ENCODE measurements at places on chromosomes 1 and 21.

DNA sequence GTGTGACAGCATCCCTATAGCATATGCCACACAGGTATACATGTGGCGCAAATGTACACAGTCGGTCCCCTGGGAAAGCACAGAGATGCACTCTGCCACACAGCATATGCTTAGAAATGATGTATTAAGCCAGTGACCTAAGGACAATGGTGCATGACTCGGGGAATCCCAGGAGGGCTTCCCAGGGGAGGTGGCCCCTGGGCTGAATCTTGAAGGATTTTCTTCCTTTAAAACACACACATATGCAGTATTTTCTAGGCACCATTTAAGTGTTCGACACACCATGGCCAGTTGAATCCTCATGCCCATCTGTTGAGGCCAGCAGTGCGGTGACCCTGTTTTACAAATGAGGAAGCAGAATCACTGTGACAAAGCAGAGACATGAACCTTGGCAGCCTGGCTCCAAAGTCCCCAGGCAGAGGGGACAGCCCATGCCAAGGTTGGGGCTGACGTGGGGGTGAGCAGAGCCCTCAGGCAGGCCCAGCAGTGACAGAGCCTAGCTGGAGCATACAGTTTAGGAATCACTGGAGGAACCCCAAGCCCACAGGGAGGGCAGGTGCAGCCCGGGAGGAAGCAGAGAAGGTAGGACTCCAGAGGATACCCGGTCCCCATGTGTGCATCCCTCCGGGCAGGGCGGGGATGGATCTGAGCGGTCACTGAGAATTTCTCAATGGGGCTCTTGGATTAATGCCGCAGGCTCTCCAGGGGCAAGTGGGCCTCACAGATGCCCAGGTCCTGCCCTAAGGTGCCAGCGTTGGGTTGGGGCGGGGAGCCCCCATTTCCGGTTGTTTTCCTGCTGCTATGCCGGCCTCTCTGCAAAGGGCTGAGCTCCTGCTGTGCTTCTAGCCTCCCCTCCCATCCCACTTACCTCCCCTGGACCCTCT, 28.4 kb downstream of the WNT3A start:
- DNase-seq = no peak

DNA sequence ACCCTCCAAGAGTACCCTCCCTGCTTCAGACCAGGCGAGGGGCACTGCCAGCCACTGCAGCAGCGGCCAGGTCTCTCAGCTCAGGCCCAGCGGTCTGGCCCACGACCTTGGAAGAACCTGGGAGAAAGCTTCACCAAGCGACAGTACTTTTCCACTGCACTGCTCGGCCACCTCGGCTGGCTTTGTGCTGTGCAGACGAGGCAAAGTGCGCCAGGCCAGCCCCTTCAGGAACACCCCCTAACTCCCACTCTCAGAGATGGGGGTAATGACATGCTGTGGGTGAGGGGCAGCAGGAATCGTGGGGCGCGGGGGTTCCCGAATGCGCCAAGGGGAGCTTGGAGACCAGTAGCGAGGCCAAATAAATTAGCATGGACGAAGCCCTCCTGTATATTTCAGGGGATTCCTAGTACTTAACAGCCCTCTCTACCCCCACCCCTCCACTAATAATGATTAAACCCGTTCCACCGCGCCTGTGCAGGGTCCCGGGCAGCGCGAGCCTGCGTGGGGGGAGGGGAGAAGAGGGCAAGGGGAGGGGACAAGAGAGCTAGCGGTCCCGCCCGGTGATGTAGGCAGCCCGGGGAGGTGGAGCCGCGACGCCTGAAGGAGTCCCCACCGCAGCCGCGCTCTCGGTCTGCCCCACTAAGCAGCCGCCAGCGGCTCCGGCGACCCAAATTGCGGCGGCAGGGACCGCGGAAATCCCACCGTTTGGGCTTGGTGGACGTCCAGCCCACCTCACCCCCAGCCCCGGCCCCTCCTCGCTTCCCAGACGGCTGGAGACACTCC, at the start of gene FAM43B:
Gene FAM43B, plus strand, starts transcription at position 629 of the 783 bp plus-strand sequence. CDS start 401 bp downstream, outside the sequence.
- DNase-seq = peak; percentile 35

- no peak for DNase-seq
Measured at GRCh38 chr1:240445369-240445768, 166.6 kb downstream of the GREM2 start.

- no peak for DNase-seq
Measured at GRCh38 chr1:153265457-153265856, 6.0 kb downstream of the LORICRIN start.

DNA sequence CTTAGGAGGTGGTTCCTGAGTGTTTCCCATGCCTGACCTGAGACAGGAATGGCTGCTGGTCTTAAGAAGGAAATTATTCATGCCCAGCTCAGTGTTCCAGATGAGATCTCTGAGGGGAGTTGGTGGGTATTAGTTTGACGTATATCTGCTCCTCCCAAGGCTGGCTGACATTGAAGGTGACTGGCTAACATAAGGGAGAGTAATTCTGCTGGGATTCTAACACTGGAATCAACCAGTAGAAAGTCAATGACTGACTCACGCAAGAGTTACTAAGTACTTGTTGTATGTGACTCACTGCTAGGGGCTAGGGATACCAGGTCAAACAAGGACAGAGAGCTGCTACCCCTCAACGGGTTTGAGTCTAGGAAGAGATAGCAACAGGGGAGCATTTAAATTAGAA, 177.3 kb downstream of the CACNA1E start:
- DNase-seq = no peak

GRCh38 chr1:185404907-185405568, 88.0 kb upstream of the IVNS1ABP start:
- no peak for DNase-seq

DNA sequence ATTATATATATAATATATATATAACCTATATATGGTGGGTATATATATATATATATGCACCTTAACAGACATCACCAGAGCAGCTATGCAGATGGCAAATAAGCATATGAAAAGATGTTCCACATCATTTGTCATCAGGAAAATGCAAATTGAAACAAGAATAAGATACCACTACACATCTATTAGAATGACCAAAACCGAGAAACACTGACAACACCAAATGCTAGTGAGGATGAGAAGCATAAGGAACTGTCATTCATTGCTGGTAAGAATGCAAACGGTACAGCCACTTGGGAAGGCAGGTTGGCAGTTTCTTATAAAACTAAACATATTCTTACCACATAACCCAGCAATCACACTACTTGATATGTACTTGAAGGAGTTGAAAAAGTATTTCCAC, 219.8 kb upstream of the PRMT6 start:
- DNase-seq = no peak

GRCh38 chr1:212945463-212946160, 4.7 kb upstream of the VASH2 start:
- no peak for DNase-seq

DNA sequence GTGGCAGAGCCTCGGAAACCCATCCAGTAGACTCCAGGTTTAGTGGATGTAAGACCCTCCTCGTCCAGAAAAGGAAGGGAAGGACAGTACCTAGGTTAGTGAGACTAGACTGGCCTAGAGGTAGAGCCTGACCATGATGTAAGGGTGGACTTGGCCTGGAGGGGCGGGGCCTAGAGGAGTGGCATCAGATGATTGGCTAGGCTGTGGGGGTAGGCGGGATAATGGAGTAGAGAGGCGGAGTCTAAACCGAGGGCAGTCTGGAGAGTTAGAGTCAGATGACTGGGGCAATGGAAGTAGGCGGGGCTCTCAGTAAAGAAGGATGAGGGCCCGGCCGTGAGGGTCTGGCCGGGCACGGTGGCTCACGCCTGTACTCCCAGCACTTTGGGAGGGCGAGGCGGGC, 70.1 kb downstream of the EPHB2 start:
- DNase-seq = peak; percentile 8

DNA sequence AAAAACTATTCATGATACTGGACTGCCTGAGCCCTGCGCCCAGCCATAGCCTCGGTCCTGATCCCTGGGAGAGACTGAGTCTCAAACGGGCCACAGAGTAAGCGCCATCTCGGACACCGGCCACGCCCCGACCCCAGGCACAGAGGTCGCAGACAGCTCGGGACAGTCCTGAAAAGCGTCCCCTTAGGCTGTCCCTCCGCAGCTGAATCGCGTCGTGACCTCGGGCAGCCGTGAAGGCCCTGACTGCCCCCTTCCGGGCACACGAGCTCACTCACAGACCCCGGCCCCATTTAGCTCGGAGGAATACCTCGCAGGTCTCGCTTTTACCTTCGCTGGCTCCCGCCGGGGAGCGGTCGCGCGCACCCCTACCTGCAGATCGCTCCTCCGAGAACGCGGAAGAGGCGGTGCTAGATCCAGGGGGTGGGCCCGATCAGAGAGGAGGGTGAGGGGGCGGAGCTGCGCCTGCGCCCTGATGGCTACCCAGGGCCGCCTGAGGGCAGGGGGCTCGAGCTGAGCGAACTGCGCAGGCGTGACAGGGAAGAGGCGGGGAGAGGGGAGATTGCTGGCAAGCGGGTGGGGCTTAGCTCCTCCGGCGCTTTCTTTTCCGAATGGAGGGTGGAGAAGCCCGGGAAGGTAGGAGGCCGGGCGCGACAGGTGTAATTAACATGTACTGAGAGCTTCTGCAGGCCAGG, at the start of gene MKNK1:
Gene MKNK1, minus strand, starts transcription at position 411 of the 692 bp plus-strand sequence. CDS start 20,941 bp downstream, outside the sequence.
- peak; percentile 94 for DNase-seq

DNA sequence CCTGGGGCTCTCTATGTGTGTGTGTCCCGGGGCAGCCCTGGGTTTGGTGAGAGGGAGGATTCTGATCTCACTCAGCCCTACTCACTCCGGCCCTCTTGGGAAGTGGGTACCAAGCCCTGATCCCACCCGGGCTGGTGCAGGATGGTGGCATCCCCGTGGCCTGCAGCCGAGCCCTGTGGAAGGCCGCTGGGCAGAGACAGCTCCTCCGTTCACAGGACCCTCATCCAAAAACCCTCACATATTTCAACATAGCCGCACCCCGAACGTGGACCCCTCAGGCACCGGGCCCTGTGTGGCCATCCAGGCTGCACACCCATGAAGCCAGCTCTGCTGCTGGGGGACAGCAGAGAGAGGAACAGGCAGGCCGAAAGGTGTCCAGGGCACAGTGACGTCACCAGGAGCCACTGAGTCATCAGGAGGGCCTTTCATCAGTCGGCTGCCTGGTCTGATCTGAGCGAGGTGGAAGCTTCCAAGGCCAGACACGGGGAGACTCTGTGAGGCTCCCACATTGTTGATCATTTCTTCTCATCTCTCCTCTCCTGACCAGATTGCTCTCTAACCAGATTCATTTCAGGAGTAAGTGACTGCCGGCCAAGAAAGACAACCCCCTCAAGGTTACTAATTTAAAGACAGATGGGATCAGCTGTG, 16.2 kb upstream of the GPR157 start:
- DNase-seq = no peak

- peak; percentile 12 for DNase-seq
Measured at GRCh38 chr1:60283690-60284089, 210.1 kb upstream of the C1orf87 start.

DNA sequence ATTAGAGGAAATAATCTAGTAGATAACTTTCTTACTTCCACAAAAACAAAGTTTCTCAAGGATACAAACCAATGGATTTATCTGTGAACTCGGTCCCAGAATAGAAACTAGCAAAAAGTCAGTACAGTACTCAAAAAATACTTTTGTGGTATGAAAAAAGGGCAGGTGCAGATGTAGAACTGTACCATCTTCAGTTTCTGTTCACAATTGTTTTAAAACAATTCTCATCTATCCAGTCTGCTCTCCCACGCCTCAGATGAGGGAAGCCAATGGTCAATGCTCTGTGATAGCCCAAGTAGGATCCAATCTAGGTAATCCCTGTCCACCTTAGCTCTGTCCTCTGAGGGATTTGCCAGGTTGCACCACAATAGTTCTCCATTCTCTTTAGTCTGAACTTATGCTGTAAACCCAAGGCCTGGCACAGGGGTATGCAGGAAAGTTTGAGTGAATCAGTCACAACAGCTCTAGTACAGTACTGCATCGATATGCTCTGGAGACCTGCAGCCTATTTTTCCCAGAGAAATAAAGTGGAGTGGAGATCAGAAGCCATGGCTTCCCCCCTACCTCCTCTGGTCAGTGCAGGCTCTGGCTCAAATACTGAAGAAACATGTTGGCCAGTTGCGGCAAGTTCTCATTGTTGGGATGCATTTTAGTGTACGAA, 1.4 kb downstream of the KTI12 start:
- DNase-seq = no peak

DNA sequence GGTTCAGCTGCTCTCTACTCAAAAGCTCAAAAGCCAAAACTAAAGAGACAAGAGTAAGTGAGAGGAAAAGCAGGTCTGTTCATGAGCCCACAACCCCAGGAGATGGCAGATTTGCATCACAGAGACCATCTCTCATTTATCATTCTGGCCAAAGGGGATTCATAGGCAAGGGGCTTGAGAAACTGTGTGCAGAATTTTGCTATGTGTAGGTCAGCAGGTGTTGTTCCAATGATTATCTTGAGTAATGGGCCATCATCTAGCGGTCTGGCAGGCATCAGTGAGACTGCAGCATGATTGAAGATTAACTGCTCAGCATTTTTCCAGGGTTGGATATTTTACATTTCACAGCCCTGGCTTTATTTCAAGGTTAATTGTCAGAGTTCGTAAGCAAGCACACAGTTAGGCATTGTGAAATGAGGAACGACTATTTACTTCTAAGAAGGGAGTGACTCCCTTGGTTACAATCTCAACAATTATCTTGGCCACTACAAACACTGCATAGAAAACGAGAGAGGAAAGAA, 1204.6 kb upstream of the TMPRSS15 start:
- DNase-seq = no peak

DNA sequence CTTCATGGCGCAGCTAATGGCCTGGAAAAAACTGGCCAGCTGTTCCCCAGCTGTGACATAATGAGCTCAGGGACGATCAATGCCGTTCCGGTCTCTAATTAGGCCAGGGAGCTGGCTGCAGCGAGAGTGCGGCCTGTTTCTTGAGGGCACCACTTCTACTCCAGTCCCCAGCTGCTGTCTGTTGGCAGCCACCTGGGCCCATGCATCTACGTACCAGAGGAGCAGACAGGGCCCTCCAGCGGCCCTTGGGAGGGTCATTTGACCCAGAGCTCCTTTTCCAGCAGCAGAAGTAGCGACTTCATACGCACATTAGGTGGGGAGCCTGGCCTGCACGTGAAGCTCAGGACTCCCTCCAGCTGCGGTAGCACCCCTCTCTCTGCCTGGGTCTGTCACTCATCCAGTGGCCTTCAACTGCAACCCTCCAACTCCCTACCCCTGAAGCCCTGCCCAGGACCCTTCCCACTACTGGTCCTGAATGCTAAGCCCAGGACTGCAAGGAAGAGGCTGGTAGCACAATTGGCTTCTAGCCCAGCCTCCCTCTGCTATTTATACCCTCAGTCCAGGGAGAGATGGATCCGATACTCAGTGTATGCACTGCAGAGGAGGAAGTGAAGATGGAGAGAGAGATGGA, 9.1 kb upstream of the GPR61 start:
- DNase-seq = no peak

- DNase-seq = peak; percentile 24
Measured at GRCh38 chr1:227362039-227362438, 43.7 kb upstream of the CDC42BPA start.

- no peak for DNase-seq
Measured at GRCh38 chr1:115978292-115978941, 2.1 kb downstream of the SLC22A15 start.

- DNase-seq = no peak
Measured at GRCh38 chr1:10515976-10516750, 41.4 kb downstream of the PEX14 start.

DNA sequence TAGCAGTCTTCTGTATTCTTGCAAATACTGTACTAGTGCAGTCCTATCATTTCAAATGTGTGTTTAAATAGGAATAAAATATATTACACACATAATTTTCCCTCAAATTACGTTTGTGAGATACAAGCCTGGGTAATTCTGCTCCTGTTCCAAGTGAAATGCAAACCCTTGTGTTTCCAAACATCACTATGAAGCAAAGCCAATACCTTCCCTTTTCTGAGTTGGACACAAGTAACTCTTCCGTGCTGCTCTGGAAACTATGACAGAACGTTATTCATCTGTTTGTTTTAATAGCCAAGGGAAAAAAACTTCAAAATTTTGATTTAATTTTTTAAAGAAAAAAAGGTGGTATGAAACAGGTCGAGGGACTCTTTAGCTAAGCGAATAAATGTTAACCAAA, 73.7 kb upstream of the UBE2U start:
- DNase-seq = no peak

Data from fibroblast of skin of scalp (primary cell).